ENCODE measurements at places on chromosomes 3 and 15.
A peak's percentile ranks its signal among the peaks of the same experiment; 100 is the strongest.

DNA sequence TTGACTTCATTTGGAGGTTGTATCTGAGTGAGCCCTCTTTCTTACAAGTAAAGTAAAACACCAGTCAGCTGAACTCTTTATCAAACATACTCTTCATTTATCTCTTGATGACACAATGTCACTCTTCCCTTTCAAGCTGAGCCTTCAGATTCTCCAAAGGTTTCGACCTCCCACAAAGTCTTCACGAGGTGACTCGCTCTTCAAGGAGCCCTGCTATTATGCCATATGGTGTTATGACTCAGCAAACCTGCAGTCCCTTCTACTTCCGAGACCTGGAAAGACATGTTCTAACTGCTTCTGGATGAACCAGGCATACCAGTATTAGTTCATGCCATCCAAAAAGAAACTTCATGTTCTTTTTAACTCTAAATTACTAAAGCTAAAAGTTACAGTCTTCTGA, 23.1 kb downstream of the AADAC start:
- DNase-seq: no peak

- DNase-seq: no peak
Observed at GRCh38 chr3:190773948-190774347, 88.5 kb downstream of the GMNC start.

DNA sequence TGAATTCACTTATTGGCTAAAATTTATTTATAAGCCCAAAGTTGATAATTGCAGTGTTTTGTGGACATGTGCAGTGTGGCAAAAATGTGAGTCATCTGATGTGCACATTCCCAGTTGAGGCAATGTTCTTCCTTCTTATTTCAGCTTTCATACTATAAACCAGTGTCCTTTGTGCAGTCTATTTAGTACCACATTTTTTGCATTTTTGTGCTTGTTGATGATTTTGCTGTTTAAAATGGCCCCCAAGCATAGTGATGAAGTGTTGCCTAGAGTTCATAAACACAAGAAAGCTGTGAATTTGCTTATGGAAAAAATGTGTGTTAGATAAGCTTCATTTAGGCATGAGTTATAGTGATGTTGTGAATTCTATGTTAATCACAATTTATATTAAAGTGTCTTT, 19.4 kb upstream of the IL20RB start:
- no peak for DNase-seq

GRCh38 chr3:79369306-79369705, 398.5 kb downstream of the ROBO1 start:
- no peak for DNase-seq

GRCh38 chr3:72227486-72228070, 442.6 kb upstream of the PROK2 start:
- DNase-seq: no peak

DNA sequence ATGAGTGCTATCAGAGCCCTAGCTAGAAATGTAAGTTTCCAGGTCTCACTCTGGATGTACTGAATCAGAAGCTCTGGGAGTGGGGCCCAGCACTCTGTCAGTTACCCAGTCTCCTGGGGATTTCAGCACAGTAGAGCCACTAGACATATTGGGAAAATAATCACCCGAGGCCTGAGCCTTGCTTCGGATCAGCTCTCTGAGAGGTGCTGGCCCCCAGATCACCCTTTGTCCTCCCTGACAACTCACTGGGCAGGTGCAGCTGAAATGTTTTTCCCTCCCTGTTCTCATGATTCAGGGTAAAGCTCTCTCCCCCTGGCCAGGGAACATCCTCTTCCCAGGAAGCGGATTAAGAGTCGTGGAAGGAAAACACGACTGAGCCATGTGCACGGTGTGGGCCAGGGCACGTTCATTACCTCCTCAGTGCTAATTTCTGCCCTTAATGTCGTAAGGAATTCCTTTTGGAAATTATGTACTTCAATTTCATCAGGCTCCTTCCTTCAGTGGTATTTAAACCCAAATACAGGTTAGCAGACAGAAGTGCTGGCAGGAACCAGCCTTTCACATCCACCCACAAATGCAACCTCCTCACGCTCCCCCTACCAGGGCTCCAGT, 296.7 kb upstream of the LYSMD4 start:
- no peak for DNase-seq

DNA sequence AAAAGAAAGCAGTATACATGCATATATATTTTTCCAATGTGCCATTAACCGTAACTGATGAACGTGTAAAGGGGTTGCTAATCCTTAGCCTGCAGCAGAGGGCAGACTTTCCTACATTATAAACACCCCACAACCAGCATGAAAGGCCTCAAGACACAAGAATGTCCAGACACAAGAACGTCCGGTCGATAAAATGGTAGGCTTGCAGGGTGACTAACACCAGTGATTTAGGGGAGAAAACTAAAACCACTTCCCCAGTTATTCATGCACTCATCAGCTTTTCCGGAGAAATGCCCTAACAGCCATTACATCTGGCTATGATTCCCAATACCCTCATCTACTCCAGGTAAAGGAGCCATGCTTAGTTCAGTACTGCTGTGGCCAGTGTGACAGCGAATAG, 57.4 kb downstream of the LRTM1 start:
- DNase-seq: no peak

GRCh38 chr15:69466733-69467132, 14.1 kb downstream of the RPLP1 start:
- DNase-seq: no peak

DNA sequence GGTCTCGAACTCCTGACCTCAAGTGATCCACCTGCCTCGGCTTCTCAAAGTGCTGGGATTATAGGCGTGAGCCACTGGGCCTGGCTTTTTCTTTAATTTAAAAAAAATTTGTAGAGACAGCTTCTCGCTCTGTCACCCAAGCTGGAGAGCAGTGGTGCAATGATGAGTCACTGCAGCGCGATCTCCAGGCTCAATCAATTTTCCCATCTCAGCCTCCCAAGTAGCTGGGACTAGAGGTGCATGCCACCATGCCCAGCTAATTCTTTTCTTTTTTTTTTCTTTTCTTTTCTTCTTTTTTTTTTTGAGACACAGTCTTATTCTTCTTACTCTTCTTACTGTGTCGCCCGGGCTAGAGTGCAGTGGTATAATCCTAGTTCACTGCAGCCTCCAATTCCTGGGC, 19.8 kb downstream of the TUBGCP4 start:
- no peak for DNase-seq

DNA sequence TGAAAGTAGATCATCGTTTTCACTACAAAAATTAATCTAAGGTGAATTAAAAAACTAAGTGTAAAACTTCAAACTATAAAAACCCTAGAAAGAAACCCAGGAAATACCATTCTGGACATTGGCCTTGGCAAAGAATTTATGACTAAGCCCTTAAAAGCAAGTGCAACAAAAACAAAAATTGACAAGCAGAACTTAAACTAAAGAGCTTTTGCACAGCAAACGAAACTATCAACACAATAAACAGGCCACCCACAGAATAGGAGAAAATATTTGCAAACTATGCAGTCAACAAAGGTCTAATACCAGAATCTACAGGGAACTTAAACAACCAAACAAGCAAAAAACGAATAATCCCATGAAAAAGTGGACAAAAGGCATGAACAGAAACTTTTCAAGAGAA, 302.0 kb downstream of the CHST2 start:
- no peak for DNase-seq

DNA sequence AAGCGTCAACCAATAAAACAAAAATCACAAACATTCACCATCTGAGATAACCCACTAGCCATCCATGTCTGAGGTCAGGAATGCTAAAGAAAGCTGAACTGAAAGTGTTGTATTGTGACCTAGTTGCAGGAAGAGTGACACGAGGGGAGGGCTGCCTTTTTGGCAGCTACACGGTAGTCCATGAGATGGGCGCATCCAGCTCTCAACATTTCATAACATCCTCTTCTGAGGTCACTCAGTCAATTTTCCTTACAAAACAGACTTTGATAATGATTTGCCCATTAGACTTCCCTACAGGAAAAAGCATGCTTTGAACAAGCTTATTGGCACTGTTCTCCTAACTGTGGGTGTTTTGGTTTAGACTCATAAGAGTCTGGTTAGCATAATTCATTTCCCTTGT, 15.4 kb upstream of the SHF start:
- no peak for DNase-seq

DNA sequence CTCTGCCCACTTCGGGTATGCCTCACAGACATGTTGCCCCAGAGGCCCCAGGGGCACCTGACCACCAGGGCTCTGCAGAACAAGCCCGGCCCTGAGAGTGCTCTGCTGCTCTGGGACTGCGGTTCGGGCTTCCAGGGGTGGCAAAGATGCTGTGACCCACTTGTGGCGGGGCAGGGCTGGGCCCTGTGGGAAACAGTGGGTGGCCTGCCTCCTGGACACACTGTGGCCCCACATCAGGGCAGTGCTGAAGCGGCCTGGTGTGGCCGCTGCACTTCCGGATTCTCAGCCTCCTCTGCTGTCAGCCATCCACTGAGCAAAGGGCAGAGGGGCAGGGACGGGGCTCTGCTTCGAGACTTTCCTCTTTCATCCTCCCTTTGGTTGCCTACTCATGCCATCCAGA, 26.5 kb upstream of the PLXND1 start:
- no peak for DNase-seq

- DNase-seq: no peak
Observed at GRCh38 chr3:113079218-113079961, 88.6 kb downstream of the GTPBP8 start.

DNA sequence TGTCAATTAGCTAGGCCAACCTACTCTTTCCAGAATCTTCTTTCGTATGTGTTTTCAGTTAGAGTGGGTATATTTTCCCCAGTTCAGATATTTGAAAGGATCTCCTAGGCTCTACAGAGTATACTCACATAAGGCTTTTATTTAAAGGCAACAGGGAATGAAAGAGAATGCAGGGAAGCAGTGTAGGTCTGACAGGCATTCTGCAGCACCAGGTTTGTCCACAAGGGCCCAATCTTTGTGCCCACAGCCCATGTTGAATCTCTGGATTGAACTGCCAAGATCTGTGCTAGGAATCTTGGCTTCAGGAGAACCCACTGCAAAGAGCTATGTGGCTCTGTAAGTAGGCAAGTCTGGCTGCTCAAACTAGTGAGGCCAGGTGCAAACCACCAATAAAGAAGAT, 24.2 kb upstream of the GALNT15 start:
- DNase-seq: no peak

- DNase-seq: peak; percentile 39
Observed at GRCh38 chr3:33787328-33788009, 11.0 kb upstream of the PDCD6IP start.

DNA sequence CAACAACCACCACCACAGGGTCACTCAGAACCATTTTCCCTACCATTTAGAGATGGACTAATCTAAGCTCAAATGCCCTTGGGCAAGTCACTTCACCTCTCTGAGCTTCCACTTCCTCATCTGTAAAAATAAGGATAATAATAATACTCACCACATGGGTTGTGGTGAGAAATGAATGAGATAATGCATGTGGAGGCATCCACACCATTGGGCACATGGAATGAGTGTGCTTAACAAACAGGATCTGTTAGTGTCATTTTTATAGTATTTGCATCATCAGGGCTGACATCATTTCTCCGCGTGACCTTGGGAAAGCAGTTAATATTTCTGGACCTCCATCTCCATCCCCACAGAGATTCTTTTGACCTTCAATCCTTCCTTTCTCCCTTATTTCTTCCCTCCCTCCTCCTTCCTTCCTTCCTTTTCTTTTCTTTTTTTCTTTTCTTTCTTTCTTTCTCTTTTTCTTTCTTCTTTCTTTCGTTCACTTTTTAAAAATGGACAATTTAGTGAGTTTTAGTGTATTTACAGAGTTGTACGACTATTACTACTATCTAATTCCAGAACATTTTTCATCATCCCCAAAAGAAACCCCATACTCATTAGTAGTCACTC, 7.7 kb upstream of the RFT1 start:
- no peak for DNase-seq

DNA sequence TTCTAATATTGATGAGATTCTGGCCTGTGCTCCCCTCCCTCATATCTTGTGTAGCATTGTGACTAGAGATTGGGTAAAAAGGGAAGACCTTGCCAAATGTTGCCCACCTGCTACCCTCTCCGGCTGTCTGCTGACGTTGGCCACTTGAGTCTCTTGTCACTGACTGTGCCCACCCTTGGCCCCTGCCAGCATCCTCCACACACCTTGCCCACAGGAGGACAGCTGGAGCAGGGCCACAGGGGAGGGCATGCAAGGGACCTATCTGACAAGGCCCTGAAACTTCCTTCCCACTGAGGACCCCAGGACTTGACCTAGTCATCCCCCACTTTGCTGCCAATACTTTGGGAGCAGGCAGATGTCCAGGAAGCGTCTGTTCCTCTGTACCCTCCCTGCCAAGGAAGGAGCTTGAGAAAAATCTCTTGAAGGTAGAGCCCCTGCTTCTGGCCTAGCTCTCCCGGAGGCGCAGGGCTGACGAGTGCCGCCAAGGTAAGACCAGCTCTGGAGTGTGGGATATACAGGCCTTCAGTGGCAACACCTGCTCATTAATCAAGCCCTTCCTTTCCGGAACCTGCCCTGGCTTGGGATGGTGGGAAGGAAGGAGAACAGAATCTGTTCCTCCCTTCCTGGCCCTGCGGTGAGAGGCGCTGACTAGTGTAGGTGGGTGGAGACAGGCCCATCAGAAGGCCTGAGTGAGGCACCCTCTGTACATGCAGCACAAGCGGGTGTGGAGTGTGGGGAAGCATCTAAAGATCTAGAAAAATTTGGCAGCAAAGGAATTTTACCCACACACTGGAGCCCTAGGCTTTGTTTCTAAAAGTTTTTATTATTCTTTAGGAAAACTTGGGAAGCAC, 4.9 kb upstream of the PAK6 start:
- DNase-seq: no peak

DNA sequence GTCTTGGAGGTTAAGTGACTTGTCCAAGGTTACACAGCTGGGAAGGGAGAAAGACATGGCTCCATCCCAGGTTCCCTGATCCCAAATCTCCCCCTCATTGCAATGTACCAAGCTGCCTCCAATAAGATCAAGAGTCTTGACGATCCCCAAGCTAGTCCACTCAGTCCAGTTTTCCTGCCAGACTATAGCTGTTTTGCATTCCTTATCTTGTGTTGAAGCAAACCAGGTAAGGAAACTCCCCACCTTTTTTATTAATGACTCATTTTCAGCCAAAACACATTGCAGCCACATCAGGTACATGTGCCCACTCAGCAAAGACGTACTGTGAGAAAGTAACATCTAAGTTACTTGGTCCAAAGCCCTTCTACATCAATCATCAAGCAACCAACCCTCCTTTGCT, 41.9 kb downstream of the LIPC start:
- DNase-seq: no peak

- DNase-seq: no peak
Observed at GRCh38 chr3:112365636-112366035, 32.7 kb downstream of the CD200 start.

DNA sequence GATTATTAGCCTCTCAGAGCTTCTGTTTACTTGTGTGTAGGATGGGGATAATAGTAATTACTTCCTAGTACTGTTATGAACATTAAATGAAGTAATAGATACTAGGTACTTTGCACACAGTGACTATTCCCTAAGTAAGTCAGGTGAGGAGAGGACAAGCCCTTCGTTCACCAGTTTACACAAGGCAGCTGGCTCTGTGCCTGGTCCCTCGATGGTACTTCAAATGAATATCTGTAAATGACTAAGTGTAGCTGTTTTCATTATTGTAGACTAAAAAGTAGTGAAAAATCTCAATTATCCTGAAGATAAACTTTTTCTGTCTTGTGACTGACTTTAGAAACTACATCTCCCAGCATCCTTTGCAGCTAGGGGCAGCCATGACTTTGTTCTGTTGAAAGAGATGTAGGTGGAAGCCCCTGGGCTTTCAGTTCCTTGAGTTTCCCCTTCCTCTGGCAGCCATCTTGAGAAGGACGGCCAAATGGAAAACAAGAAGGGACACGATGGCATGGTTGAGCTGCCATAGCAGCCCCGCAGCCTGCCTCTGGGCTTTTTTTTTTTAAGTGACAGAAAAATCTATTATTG, 11.7 kb upstream of the WNT7A start:
- no peak for DNase-seq
